NCI-H2107 (cell line): ENCODE measurements at places on chromosomes 3 and 15.

DNA sequence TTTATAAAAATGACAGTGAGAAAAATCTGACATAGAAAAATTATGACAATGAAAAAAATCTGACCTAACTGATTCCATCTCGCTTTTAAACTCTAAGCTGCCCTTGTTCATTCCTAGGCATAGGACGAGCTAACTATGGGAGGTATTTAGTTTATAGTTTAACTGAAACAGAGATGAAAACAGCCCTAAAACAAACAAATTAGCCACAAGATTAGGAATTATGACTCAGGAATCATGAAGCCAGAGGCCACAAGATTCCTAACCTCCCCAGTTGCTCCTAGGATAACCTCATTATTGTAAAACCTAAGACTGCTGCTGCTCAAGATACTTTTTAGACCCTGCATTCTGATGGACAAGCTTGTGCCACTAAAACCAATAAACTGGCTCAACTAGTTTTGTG lies 122.7 kb upstream of the MNS1 start:
- DNase-seq: no peak

DNA sequence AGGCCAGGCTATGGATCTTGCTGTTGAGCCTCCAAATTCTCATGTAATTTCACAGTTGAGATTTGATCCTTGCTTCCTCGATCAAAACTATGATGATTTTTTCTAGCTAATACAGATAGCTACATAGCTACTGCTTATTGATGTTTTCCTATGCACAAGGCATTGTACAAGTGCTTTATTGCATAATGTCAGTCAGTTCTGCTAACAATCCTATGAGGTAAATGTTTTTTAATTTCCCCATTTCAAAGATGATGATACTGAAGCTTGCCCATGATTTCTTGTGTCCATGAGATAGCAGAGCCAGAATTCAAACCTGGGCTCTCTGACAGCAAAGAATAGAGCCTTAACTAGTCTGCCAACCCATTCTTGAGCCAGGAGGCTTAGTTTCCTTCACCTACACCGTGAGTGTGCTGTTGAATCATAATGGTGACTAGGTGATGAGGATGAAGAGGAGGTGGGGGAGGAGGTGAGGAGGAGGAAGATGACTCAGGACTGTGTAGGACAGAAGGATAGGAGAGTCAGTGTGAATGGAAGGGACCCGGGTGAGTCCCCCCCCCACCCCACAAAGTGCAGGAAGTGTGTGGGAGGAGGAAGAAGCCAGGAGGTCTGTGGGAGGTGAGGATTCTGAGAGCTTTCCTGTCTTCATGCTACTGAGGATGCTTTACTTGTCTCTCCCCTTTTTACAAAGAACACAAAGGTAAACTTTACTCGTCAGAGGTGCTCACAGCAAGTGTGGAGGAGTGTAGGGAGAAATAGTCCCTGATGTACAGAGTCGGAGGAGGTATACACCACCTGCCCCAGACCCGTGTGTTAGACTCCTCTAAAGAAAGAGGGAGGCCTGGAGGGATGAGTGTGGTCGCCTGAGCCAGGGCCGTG lies 3.6 kb downstream of the TAGLN3 start:
- no peak for DNase-seq

DNA sequence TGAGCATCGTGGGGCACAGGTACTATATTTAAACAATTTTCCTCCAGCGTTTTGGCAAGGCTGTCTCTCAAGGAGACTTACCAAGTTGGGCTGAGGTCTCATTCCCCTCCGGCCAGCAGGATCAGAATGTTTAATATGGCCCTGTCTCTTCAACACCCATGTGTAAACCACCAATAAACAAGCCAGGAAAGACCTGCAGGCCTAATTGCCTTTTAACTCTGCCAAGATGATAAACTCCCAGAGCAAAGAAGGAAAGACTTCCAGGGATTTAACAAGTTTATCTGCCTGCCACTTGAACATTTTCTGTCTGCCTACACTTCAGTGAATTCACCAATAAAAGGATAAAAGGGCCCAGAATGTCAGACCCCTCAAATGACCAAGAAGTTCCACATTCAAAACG lies 130.3 kb upstream of the WNT5A start:
- no peak for DNase-seq

DNA sequence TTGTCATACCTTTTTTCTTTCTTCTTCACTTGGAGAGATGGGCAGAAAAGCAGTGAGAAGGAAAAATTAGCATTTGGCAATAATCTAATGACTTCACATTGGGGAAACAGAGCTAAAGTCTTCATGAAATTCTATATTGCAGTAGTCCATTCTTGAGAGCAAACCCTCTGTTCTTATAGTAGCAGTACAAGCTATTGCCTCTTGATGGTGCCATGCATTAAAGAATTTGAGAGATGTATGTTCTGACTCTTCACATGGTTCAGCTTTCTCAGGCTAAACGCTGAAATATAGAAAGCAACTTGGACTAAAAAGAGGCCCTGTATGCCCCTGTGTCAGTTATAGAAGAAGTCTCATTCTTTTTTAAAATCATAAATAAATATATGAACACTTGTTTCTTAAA lies 36.0 kb downstream of the PHLDB2 start:
- DNase-seq: peak; percentile 45
